ENCODE measurements at places on chromosomes 5 and 9.
A peak's percentile ranks its signal among the peaks of the same experiment; 100 is the strongest.

DNA sequence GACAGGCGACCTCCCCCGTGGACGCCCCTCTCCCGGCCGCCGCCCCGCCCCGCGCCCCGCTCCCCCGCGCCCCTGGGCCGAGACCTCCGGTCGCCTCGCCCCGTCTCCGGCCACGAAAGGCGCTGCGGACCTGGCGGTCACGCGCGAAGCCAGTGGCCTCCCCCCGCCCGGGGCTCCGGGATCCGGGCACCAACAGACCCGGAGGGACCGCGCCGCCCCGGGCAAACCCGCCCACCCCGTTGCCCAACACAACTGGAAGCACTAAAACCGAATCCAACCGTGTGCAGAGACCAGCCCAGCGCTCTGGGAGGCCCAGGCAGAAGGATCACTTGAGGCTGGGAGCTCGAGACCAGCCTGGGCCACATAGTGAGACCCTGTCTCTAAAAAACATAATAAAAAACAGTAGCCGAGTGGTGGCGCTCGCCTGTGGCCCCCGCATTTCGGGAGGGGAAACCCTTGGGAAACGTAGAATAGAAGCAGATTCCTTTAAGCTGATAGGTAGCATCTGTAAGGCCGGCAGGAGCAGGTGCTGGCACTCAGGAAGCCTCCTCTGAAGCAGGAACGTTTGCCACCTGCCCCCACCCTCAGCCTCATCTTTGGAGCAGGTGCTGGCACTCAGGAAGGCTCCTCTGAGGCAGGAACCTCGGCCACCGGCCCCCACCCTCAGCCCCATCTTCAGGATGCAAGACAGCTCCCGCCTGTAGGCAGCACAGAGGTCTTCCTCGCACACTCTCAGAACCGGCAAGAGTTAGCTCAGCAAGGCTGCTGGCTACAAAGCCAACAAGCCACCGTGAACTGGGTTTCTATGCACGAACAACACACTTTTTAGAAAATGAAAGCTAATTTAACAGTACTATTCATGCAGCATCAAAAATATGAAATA lies 4.6 kb upstream of the SLC9A3 start:
- peak; percentile 60 for DNase-seq

DNA sequence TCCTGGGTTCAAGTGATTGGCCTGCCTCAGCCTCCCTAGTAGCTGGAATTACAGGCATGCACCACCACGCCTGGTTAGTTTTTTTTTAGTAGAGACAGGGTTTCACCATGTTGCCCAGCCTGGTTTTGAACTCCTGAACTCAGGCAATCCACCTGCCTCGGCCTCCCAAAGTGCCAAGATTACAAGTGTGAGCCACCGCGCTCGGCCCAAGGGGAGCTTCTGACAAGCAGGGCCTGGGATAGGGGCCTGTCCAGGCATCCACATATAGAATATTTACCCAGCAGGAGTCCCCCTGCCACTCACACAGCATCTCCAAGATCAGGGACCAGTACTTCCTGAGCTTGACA lies 10.1 kb downstream of the IRF1 start:
- DNase-seq = no peak

DNA sequence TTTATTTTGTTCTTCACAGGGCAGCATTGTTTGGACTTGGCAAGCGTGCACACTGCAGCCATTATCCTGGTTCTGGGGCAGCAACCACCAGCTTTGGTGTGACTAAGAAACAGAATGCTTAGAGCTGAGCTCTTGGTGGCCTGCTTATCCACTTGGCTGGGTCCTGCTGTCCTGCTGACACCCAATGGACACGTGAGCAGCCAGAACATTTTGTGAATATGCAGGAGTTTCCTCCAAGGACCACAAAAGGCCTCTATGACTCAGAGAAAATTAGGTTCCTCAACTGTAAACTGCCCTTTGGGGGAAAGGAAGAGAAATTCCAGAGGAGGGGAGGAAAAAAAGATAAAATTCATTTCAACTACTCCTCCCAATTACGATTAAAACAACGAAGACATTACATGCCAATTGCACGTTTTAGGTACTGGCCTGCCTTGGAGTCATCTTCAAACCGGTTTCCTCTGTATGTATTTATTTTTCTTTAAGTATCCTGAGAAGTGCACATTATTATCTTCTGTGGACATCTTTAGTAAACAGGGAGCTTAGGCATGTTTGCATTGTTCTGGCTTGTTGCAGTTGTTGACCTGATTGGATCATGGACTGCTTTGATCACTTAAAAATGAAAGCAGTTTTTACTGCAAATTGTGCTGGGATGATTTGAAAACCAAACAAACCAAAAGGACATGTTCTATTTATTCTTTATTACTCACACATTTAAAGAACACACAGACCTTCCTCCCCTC lies 82.3 kb upstream of the TLE4 start:
- no peak for DNase-seq

GRCh38 chr9:116812231-116813030 lies 125.3 kb downstream of the TRIM32 start:
- DNase-seq = no peak

- DNase-seq = peak; percentile 24
Observed at GRCh38 chr5:35938568-35939227, at the start of gene CAPSL. Gene CAPSL, minus strand, starts transcription at chr5:35938622. Its CDS starts 17,502 bp downstream, at chr5:35921120.

DNA sequence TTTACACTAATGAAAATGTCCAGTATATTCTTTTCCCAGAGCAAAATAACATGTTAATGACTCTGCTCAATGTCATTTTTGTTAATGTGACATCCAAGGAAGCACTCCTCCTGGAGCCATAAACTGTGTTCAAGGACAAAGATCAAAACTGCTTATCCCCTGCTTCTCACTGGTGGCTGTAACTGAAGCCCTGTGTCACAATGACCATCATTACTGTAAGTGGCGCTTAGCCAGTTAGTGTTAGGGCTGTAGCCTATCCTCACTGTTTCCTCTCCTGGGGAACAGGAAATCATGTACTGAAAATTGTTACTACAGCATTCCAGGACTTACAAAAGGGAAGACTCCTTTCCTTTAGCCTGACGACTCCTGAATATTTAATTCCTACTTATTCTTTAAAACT lies 71.7 kb upstream of the COX7C start:
- DNase-seq = no peak

GRCh38 chr5:111143910-111144309 lies 51.8 kb downstream of the WDR36 start:
- no peak for DNase-seq

- no peak for DNase-seq
Observed at GRCh38 chr5:77305956-77306355, 95.5 kb downstream of the PDE8B start.

GRCh38 chr5:89733772-89734171 lies 675.8 kb downstream of the CETN3 start:
- no peak for DNase-seq

DNA sequence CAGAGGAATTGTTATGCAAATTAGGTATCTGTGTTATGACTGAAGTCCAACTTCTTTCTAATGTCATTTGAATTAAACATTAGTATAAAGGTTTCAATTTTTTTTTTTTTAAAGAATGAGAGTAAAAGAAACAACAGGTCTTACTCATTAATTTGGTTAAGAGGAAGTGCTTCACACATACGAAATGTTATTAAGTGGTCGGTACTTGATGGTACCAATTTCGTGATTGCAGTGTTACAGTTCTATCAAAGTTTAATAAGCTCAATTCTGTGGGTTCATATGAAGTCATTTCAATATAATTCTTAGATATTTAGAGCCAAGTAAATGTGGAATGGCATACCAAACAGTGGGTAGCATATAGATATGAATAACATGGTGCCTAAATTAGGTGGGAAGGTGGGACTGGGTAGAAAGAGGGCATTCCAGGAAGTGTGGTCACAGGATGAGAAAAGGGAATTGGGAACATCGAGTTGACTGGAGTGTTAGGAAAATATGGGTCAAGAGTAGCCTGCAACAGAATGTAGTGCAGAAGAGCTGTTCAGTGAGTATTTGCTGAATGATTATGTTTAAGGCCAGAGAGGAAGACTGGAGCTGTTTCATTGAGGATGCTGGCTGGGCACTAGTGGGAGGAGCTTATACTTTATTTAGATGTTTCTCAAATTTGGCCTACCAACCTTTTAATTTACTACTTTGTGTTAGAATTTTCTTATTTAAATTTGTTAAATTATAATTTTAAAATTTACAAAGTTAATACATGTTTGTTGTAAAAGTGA lies 34.1 kb upstream of the DHFR start:
- no peak for DNase-seq

GRCh38 chr9:91680106-91680505 lies 256.5 kb upstream of the NFIL3 start:
- no peak for DNase-seq

- no peak for DNase-seq
Observed at GRCh38 chr9:35164711-35165110, 2.9 kb downstream of the UNC13B start.

DNA sequence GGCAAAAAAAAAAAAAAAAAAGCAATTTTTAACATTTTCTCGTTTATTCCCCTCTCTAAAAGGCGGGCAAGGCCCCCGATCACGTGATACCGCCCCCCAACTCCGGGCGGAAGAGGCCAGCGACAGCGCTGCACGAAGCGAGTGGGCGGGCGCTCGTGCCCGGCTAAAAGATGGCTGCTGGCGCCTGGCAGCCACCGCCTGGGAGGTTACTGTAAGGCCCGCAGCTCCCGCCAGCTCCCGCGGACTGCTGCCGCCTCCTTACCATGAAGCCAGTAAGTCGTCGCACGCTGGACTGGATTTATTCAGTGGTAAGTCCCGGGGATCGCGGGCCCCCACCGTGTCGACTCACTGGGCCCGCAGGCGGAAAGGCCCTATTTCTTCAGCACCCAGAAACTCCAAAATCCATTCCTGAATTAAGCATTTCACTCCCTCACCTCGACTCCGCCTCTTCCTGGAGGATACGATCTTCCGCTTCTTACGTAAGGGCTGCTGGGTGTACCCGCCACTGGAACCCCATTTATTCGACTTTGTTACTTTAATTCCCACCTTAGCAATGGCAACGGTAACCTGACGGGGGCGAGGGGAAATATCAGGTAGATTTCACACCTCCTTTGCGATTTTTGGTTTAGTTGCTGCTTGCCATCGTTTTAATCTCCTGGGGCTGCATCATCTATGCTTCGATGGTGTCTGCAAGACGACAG lies at the start of the genes SMIM27 and TOPORS:
Gene SMIM27 (plus strand): TSS at position 156 of the 701 bp plus-strand sequence. CDS start 108 bp downstream, at position 264.
Gene TOPORS (minus strand): TSS at position 415 of the 701 bp plus-strand sequence. CDS start 150 bp downstream, at position 265.
- DNase-seq = peak; percentile 75

GRCh38 chr9:1354606-1355005 lies 304.4 kb downstream of the DMRT2 start:
- no peak for DNase-seq

DNA sequence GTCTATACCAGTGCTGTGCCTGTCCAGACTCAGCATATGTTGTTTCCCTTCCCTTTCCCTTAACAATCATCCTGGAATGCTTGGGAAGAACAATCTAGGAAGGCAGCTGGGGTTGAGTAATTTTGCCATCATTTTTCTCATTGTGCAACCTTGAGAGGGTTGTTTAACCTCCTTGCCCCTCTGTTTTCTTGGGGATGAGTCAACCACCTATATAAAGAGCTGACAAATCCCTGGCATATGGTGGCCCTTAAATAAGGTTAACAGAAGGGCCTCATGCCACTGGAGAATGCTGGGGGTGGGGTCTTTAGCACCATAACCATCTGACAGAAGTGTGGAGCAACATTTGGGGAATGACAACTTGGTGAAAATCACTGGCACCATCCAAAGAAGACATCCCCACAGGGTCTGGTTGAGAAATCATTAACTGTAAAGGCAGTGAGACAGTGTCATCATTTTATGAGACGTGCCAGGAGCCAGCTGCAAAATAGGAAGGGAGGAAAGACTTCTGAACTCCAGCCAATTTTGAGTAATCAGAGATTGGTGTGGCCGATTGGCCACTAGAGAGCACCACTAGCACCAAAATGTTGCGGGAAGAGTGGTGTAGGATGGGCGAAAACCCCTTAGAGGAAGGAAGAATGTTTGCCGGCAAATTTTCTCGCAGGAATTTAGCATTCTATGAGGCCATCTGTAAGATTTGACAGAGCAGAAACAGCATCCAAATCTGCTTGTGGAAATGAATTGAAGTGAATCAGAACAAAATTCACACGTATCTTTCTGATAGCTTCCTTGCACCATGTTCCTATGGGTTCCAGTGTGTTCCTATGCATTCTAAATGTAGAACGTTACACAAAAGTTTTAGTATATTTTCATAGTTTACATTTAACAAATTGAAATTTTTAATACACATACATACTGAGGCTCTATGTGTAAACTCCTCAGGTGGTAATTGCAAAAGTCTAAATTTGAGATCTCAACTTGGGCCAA lies 113.8 kb downstream of the MSX2 start:
- DNase-seq = no peak

DNA sequence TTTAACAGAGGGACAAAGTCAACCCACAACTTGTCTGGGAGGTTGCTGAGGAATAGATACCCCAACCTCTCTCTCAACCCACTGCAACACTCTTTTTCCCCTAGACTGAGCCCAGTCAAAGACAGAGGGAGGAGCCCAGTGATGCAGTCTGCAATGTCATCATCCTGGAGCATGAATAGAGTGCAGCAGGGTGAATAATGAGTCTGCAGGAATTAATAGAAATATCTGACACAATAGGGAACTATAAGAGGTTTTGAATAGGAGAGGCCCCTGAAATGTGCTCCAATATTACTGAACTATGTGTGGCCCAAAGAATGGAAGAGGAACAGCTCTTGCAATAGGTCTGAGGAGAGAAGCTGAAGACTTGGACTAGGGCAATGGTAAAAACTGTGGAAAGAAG lies 59.1 kb downstream of the PDCD1LG2 start:
- no peak for DNase-seq

DNA sequence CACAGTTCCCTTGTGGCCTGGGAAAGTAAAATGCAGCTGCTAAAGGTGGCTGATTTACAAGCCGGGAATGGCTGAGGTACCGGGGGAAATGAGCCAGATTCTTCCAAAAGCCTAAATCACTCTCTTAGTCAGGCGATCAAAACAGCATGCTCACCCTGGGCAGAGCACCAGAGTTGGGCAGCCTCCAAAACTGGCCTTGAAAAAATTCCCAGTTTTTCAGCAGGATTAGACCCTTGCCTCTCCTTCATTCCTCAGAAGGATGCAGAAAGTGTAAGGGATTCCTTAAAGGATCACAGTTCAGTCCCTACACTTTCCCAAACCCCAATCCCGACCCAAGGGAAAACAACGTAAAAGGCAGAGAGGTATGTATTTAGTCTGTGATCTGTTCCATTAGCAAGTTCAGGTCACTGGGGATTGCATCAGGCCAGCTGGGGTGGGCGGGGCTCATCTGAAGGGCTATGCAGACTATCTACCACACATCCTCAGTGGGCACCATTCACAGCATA lies 16.9 kb downstream of the TMEM174 start:
- no peak for DNase-seq

- no peak for DNase-seq
Observed at GRCh38 chr5:151408591-151409230, 38.7 kb upstream of the SLC36A1 start.

- no peak for DNase-seq
Observed at GRCh38 chr9:120365386-120365785, 214.6 kb downstream of the CDK5RAP2 start.

GRCh38 chr9:83570359-83570758 lies 32.2 kb upstream of the FRMD3 start:
- DNase-seq = no peak
